ENCODE measurements at places on chromosomes 16 and 17.
A peak's percentile ranks its signal among the peaks of the same experiment; 100 is the strongest.

DNA sequence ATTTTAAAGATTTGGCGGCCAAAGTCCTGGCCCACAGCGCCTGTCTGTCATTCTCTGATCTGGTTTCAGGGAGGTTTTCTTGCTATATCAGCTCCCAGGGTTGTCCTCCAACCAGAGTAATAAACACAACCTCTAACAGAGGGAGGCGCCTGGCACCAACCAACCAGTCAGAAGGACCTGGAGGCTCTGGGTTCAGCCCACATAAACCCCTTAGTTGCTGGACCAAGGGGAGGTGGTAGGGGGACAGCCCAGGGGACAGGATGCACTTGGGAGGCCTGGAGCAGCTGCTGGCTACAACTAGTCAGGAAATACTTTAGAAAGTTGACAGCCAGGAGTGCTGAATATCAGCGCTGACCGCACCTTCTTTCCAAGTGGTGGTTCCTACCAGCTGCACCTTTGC, 41.7 kb upstream of the CDRT4 start:
- no peak for DNase-seq

DNA sequence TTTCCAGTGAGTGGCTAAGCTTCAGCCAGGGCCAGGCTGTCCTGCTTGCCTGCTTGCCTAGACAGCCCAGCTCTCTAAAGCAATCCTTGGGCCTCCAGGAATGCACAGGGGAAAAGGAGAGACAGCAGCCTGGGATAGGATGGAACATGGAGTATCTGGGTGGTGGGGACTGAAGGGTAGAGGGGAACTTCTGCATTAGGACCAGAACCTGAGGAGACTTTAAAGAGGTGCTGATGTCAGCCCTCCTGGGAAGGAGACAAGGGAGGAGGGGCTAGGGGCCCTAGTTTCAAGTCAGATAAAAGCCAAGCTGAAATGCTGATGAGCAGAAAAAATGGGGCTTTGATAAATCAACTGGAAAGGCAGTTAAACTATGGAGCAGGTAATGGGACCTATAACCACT, 1.8 kb downstream of the HOXB7 start:
- no peak for DNase-seq

GRCh38 chr17:3534881-3535252, 22.7 kb downstream of the TRPV3 start:
- DNase-seq: no peak

GRCh38 chr16:24939224-24939623, 75.9 kb downstream of the ARHGAP17 start:
- DNase-seq: peak; percentile 39

GRCh38 chr17:77506371-77506991, 365.7 kb downstream of the SEC14L1 start:
- peak; percentile 53 for DNase-seq

GRCh38 chr17:77147357-77147801, 6.6 kb downstream of the SEC14L1 start:
- DNase-seq: no peak

DNA sequence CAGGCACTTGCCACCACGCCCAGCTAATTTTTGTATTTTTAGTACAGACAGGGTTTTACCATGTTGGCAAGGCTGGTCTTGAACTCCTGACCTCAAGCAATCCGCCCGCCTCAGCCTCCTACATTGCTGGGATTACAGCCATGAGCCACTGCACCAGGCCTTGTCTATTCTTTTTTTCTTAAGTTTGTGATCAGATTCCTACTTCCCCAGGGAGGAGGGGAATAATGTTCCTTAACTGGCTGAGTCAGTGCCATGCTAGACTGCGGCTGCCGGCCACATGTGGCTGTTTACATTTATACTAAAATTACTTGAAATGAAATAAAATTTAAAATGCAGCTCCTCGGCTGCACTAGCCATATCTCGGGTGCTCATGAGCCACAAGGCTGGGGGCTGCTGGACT, 27.8 kb upstream of the USP36 start:
- no peak for DNase-seq

DNA sequence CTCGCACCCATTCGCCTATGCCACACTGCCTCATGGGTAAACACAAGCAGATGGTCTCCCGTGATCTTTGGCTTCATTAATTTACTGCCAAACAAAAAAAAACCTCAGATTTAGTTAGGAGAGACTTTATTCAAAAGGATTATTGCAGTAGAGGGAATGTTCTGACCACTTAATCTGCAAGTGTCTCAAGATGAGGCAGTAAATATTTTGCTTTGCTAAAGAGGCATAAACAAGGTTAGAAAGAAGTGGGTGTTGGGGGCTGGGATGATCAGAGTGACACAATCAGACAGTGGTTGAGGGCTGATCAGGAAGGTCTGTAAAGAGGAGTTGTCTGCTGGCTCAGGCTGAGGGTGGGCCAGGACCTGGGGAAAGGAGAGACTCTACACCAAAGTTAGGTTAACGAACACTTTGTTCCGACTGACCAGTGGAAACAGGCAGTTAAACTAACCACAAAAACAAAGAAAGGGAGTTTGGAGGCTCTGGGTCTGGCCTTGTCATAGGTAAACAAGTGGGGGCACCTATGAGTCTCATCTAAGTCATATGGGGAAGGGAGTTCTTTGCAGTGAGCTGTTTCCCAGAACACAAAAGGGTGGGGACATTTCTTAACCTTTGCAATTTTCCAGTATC, 28.5 kb downstream of the HSD17B2 start:
- DNase-seq: no peak

DNA sequence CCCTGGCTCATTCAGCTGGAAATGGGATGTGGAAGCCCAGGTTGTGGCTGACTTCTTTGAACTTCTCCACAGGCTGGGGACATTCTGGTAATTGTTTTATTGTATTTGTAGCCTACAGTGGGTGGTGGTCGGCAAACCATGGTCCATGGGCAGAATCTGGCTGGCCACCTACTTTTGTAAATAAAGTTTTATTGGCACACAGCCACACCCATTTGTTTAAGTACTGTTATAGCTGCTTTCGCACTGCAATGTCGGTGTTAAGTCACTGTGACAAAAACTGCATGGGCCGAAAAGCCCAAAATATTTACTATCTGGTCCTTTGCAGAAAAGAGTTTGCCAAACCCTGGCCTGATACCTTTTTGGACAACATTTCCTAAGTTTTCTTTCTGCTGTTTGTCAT, 86.2 kb downstream of the NTN1 start:
- DNase-seq: no peak

DNA sequence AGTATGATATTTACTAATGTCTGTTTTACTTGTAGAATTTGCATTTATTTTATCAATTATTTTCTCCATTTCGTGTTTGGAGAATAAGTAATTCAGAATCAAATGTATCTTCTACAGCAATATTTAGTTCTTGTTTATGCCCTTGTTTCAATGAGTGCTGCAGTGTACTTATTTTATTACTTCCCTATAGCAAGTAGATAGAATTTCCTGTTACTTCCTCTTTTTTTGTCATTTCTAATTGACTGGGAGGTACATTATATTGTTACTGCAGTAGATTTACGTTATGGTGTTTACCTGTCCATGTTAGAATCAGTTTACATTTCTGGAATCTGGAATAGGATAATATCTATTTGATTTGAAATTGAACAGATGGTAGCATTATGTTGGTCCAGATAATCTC, 71.2 kb downstream of the OMG start:
- DNase-seq: no peak

DNA sequence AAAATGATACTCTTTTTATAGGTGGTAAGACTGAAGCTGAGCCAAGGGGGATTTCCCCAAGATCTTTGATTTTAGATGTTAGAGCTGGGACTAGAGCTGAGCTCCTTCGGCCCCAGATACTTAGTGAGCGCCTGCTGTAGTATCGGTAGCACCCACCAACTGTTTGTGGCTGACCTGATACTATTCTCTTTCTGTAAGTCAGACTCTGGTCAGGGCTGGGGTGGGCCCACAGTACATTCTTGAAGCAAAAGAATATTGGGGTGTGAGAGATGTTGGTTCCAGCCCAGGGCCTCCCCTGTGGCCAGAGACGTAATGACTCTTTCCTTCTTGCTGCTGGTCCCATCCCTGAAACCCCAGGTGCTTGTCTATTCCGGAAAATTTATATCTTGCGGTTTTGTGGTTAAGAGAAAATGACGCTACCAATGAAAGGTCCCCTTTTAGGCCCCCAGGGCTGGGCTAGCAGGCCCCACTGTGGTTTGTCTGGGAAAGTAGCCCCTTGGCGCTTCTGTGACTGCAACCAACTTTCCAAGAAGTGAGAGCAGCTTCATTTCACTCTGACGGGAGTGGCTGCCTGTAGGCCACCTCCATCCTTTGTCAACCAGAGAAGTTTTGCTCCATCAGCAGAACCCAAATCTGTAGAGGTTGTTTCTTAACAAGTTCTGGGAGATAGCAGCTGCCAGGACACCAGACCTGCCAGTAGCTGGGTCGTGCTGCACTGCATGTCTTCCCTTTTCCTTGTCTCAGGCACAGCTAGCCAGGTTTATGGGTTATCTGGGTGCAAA, 86.4 kb upstream of the LGALS9 start:
- DNase-seq: no peak

- DNase-seq: no peak
Measured at GRCh38 chr17:19659366-19660177, 11.0 kb downstream of the ALDH3A2 start.

- DNase-seq: peak; percentile 79
Measured at GRCh38 chr16:82609140-82609539, 17.6 kb upstream of the CDH13 start.

DNA sequence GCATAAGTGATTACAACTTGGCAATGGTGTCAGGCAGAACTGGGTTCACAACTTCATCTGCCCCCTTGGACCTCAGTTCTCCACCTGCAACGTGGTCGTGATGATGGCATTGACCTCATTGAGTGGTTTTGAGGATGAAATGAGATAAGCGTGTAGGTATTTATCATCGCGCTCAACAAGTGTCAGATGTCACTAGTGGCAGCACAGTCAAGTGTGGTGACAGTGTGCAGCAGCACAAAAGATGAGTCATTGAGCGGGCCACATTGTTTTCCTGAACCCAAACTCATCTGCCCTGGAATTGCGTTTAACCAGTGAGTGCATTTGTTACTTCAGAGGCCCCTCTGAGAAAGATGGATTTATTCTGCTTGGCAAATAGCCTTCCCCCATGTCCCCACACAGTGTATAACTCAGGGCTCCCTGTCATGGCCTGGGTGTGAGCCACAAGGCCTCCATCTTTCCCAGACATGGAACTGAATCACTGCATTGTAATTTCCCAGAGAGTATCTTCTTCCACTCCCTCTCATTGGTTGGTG, 20.9 kb downstream of the IRX3 start:
- DNase-seq: no peak

- DNase-seq: no peak
Measured at GRCh38 chr17:5854871-5855554, 215.2 kb upstream of the WSCD1 start.

DNA sequence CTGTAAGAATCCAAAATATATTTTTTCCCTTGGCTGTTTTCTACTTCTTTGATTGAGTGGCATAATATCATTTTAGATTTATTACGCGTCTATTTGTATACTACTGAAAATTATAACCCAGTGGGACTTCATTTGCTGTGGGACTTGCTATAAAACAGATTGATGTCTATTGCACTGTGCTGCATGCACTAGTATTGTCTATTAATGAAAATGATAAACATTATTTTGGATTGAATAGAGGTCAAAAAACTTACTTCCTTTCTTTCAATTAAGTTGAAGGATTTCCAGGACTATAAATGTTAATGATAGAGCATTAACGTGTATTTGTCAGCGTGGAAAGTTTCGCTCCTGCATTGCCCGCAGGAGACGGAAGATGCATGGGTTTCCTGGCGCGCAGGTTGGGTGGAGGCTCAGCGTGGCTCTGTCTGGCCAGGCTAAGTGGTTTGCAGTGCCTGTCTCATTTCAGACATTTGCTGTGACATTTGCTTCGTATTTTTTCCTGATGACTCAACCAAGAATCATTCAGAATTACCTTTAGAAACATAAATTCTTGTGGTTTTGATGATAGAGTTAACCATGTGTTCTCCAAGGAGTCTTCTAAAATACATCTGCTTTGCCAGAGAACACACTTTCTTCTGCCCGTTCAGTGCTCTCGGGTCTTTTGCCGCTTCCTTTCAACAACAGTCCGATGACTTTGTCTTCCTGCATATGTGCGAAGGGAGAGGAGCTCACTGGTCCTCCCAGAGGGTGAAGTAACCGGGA, 216.7 kb downstream of the RPTOR start:
- no peak for DNase-seq

GRCh38 chr16:85781695-85782370, 17.5 kb downstream of the EMC8 start:
- DNase-seq: no peak

- no peak for DNase-seq
Measured at GRCh38 chr17:46895171-46895570, 27.8 kb upstream of the GOSR2 start.

- no peak for DNase-seq
Measured at GRCh38 chr17:72816406-72816805, 276.1 kb downstream of the SLC39A11 start.

- no peak for DNase-seq
Measured at GRCh38 chr17:21176773-21177395, 37.1 kb downstream of the TMEM11 start.

GRCh38 chr16:29916979-29917378, 9.0 kb downstream of the KCTD13 start:
- DNase-seq: no peak

DNA sequence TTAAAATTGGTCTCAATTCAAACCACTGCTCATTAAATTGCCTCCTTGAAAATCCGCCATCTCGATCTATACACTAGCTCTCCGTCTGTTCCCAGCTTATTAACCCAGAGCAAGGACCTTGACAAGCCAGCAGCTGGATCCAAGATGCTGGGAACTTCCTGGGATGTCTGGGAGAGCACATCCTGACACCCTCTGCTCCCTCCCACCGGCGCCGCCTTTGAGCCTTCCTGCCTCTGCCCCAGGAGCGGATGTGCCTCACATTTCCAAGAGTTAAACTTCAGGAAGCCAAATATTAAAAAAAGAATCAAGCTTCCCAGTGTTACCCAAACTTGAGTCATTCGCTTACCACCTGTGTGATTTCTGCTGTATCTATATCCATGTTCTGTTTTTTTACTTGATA, 107.9 kb downstream of the HAPSTR1 start:
- DNase-seq: no peak

DNA sequence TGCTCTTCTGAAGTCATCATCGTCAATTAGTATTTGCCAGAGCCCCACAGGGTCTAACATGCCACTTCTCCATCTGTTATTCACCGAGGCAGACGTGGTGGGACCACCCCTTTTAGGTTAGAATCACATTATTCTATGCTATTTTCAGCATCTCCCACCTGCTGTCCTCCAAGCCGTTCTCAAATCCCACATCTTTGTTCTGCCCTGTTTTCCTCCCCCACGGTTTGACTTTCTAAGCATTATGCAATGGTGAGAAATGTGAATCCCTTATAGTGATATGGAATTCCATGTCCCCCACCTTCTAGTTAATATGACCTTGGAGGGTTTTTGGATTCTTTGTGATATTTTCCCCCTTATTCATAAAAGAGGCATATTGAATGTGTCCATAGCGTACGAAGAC, 634.1 kb upstream of the RBFOX1 start:
- DNase-seq: no peak

Measured in cardiac septum (tissue), 1 donor.